ENCODE measurements at places on chromosomes 1 and 21.

GRCh38 chr1:220685879-220686278 lies 4.3 kb upstream of the C1orf115 start:
- no peak for DNase-seq

GRCh38 chr1:171988243-171988885 lies 147.1 kb downstream of the DNM3 start:
- DNase-seq = no peak

- no peak for DNase-seq
These were observed 392.3 kb upstream of the PKN2 start for GRCh38 chr1:88291611-88292354.

- no peak for DNase-seq
These were observed 56.4 kb downstream of the AHCTF1 start for GRCh38 chr1:246875041-246876026.

DNA sequence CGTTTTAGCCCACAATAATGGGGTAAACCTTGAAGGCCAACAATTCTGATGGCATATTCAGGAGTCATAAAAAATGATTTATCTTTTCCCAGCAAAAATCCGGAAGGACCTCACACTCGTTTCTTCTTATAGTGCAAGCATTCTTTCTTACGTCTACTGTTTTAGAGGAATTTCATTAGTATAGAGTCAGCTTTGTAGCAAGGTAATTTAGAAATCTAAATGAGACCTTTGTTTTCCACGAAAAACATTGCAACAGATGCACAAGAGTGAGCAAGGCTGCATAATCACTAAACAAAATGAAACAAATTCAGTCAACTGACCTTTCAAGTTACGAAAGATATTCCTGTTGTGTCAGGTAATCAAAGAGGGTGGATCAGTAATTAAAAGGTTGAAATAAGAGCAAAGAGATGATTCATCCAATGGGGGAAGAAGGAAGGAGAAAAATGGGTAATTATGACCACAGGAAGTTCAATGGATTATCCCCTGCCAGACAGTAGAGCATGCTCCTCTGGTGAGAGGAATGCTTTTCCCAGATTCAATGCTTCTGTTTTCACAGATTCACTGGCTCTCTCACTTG lies 560 bp upstream of the CSDE1 start:
- no peak for DNase-seq

DNA sequence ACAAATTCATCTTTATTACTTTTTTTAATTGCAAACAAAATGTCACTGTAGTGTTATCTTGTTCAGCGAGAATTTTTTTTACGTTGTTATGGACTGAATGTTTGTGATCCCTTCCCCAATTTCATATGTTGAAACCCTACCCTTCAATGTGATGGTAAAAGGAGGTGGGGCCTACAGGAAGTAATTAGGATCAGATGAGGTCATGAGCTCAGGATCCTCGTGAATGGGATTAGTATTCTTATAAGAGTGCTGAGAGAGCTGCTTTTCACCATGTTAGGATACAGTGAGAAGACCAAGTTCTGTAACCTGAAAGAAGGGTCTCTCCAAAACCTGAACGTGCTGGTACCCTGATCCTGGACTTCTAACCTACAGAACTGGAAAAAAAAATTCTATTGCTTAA lies 646.0 kb upstream of the TMPRSS15 start:
- DNase-seq = no peak

DNA sequence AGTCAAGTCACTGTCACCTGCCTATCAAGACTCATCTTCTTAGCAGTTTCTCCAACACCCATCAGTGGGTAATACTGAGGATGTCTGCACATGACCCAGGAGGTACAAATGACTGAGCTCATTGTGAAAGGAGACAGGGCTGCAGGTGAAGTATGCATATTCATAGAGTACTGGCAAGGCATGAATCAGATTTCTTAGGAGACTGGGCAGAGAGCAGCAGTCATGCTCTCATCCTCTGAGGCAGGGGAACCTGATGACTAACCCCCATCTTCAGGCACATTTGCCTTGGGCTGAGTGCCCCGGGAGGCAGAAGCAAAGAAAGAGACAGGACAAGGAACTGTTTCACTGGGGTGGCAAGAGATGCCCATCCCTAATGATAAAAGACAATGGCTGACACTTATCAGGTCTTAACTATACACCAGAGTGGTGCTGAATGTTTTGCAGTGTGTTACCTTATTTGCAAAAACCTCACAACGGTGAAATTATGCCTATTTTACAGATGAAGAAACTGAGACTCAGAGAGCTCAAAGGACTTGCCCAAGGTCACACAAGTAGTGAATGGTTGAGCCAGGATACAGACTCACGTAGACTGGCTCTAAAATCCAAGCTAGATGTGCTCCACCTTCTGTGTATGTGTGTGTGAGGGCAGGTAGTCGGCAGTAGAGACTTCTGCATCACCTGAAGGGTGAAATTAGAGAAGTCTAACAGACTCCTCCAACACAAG lies 9.2 kb upstream of the GRHL3 start:
- no peak for DNase-seq

Data from activated naive CD8-positive, alpha-beta T cell treated with anti-CD3 and anti-CD28 coated beads, Interleukin-2, amount 50 U/mL, for 16 hours (primary cell).